ENCODE measurements at places on chromosomes 6 and 20.

GRCh38 chr6:156313037-156313436 is 464.1 kb upstream of the ARID1B start:
- DNase-seq: no peak

DNA sequence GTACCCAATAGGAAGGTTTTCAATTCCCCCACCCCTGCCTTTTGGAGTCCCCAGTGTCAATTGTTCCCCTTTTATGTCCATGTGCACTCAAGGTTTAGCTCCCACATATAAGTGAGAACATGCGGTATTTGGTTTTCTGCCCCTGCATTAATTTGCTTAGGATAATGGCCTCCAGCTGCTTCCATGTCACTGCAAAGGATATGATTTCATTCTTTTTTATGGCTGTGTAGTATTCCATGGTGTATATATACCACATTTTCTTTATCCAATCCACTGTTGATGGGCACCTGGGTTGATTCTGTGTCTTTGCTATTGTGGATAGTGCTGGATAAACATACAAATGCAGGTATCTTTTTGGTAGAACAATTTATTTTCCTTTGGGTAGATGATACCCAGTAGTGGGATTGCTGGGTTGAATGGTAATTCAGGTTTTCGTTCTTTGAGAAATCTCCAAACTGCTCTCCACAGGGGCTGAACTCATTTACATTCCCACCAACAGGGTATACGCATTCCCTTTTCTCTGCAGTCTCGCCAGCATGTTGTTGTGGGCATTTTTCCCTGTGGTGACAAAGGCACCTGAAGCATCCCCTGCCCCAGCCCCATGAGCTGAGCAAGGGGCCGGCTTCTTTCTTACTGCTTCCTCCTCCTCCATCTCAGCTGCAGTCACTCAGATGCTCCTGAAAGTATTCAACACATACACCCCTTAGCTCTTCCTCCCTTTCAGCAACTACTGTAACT is 66.7 kb downstream of the ELOVL2 start:
- DNase-seq: no peak

DNA sequence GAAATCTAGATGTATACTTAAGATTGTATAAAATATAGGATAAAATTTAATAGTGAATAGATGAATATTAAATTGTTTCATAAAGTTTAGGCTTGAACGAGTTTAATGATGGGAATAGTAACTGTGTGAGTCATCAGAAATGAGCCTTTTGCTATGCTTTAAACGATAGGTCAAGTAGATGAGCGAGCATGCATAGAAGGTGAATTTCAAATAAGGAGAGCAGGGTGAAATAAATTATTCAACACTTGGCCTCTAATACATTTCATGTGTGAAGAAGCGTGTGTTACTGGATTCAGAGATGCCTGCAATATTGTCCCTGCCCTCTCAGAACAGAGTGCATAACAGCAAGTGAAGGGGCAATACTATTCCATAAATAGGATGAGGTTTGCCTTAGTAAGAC is 74.4 kb upstream of the EYA4 start:
- no peak for DNase-seq

- DNase-seq: no peak
Measured at GRCh38 chr6:87165185-87165584, 9.8 kb downstream of the ZNF292 start.

DNA sequence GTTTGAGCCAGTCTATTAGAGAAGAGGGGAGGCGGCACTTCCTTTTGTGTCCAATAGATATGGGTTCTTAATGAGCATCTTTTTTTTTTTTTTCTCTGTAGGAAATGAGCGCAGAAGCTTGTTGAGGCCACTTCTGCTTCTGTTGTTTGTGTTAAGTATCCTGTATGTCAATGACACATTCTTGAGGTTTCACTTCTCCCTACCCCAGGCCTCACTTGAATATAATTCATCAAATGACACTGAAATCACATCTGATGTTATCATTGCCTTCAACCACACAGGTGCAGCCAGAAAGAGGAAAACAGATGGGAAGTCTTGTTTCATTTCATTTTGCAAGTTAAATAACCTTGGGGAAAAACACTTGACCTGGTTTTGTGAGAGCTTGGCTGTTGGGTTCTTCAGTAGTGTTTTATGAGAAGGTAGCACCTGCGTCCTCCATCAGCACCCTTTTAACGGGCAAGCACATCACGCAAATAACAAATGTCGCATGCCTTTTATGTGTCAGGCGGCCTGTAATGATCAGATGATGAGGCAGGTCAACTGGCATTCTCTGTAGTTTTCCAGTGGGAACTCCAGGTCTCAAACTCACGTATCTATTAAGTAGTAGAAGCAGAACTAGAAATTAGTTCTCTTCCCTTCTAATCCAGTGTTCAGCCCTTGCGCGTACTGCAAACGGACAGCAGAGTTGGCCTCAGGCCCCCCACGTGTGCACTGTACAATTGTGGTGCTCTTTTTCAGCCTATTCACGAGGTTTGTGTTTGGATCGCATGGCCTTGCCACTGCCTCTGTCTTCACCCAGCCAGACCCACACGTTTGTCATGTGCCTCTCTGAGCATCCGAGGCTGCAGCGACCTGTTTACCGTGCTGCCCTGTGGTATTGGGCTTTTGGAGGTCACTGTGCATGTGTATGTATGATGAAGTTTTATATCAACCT is 23.5 kb downstream of the PLEKHG1 start:
- DNase-seq: no peak

- DNase-seq: no peak
Measured at GRCh38 chr6:81634155-81634880, 118.2 kb downstream of the TENT5A start.

GRCh38 chr6:72412709-72413044 is 209.2 kb upstream of the KCNQ5 start:
- DNase-seq: no peak

DNA sequence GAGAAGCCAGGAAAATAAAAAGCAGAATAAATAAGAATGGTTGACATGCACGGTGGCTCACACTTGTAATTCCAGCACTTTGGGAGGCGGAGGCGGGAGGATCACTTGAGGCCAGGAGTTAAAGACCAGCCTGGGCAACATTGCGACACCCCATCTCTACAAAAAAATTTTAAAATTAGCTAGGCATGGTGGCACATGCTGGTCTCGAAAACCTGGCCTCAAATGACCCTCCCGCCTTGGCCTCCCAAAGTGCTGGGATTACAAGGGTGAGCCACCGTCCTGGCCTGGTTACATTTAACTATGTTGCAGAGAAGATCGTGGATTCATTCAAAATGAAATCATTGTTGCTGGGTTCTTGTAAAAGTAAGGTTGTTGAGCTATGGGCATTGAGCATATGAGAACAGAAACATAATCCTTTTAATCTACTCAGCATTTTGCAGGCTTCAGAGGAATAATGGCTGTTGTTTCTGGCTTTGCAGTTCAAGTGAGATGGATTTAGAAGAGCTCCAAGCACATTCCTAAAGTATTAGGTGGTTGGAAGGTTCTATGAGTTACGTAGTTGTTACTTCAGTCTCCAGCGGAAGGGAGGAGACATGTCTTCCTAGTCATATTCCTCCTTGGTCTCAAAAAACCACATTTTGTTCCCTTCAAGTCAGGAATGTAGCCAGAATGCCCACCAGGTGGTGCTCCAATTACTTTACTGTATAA is 45.6 kb upstream of the RAB23 start:
- DNase-seq: peak; percentile 97

GRCh38 chr6:37038292-37039198 is 33.1 kb downstream of the FGD2 start:
- DNase-seq: no peak

- DNase-seq: peak; percentile 98
Measured at GRCh38 chr6:113120582-113121285, 736.4 kb upstream of the MARCKS start.

DNA sequence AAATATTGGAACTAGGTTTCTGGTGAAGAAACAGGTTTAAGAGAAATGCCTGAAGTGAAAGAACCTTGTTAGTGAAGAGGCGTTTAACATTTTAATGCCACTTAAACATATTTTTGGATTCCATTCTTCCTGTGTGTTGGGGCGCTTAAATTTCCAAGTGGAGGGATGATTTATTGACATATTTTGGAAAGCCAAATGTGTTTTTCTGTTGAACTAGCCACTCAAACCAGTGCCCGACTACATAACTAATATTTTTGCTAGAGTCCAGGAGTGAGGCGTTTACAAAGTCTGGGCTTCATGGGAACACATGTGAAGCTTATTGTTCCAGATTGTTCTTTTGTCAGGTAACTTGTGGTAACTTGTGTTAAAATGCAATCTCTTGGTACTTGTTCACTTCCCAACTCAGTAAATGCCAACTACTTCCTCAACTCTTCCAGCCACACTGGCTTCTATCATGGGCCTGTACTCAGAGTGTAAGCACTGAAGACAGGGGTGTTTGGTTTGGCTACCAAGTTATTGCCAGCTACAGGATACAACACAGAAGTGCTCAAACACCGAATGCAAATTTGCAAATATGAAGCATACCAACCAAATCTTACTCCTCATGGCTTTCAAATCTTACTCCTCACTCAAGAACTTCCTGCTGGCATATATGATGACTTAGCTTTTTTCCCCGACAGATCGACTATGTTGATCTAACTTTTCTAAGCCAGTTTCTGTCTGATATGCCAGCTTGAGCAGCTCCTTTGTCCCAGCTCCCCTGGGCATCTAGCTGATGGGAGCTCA is 2.0 kb upstream of the ZNFX1 start:
- no peak for DNase-seq

- no peak for DNase-seq
Measured at GRCh38 chr6:163324326-163324687, 90.2 kb upstream of the QKI start.

- DNase-seq: no peak
Measured at GRCh38 chr6:73393278-73393677, 1.4 kb upstream of the DDX43 start.

DNA sequence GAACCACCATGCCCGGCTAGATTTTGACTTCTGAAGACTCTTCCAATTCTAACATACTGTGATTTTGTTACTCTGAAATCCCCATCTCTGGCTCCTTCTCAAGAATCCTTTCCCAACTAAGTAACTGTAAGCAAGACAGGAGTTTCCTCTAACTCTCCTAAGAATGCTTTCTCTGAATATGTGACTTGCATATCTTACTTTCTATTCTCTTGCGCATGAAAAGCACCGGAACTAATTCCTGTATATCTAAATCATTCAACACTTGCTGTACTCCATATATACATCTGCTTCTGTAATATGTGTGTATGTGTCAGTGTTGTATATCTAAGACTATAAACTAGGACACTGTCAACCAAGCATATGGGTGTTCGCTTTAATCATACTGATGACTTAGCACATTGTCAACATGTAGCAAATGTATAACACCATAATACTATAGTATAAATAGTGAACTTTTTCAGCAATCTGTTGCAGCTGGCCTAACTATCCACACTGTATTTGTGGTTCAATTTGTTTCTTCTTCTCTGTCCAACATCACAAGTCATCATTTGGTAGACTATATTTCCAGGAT is 108.1 kb upstream of the PRDM1 start:
- DNase-seq: no peak

GRCh38 chr6:11702089-11702488 is 76.5 kb downstream of the ADTRP start:
- no peak for DNase-seq

GRCh38 chr6:124961777-124962638 is at the start of gene RNF217:
Gene RNF217 (plus strand): TSS chr6:124962437. CDS start chr6:124962545, 108 bp downstream.
- peak; percentile 49 for DNase-seq

DNA sequence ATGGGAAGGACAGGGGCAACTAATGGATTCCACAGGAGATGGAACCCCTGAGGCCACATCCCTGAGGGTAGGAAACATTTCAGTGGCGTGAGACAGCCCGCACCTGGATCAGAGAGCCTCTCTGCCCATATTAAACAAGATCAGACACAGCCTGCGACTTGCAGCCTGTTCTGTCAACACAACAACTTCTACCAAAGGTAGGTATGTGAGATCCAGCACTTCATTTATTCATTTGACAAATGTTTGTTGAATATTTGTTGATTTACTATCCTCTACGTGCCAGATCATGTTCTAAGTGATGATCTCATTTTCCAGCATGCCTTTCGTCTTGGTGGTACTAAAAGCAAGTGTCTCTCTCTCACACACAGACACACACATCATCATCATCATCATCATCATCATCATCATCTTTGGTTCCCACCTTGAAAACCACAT is 43.2 kb upstream of the NT5E start:
- no peak for DNase-seq

DNA sequence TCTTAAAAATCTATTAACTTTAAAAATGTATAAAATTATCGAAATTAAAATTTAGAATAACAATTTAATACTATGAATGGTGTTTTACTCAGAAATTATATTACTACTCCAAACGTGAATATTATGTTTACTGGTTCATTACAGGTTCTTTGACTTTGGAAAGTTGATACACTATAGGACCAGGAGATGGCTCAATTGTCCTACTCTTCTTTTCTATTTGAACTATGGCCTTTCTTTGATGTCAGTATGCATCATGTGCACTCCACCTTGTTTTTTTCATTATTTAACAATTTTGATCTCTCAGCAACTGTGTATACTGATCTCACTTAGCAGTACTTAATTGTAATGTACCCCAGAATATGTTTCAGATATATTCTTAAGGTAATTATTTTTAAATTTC is 391.5 kb upstream of the MANEA start:
- DNase-seq: no peak

- peak; percentile 60 for DNase-seq
Measured at GRCh38 chr6:291697-292505, at the start of gene DUSP22. Gene DUSP22 (plus strand): TSS chr6:292487. CDS start chr6:292540, 53 bp downstream.

- DNase-seq: no peak
Measured at GRCh38 chr6:130624046-130624445, 203.2 kb upstream of the SMLR1 start.

GRCh38 chr6:168559574-168560098 is 118.7 kb downstream of the SMOC2 start:
- DNase-seq: no peak

GRCh38 chr20:17752459-17752858 is 52.7 kb downstream of the BANF2 start:
- no peak for DNase-seq

DNA sequence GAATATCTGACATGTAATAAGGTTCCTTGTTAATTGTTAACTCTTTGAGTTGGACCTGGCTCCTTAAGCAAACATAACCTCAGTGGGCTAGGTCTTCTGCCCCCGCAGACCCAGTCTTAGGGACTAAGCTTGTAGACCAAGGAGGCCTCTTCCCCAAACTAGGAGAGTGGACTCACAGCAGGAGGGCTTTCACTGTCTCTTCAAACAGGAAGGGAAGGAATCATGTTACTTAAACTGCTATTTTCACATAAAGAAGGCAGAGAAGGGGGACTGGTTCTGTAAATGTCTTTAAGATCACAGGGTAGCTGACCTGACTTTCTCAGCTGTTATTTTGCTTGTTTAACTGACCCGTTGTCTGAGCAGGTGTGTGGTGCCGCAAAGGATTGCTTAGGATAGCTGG is 34.9 kb upstream of the PRDM1 start:
- DNase-seq: no peak

- peak; percentile 26 for DNase-seq
Measured at GRCh38 chr20:58349570-58349969, 39.5 kb upstream of the VAPB start.

All from fibroblast of skin of left biceps (primary cell).